ENCODE measurements at places on chromosomes 16 and 17. TPM values are rescaled to one million over a fixed set of nuclear protein-coding genes. Genes with fewer than 3 reads are reported as not detected.

CD300H gene
- not detected for total RNA-seq

MYH11 gene
- 28.8 TPM for total RNA-seq

COG1 gene
- total RNA-seq: 12.6 TPM

TCAP gene
- total RNA-seq: 0.26 TPM

HCRT gene
- not detected for total RNA-seq

HBZ gene
- not detected for total RNA-seq

SMPD3 gene
- under 0.01 TPM for total RNA-seq

SPNS3 gene
- not detected for total RNA-seq
